Caki2 (cell line): ENCODE measurements at places on chromosomes 11 and 22. TPM values are rescaled to one million over a fixed set of nuclear protein-coding genes. Genes with fewer than 3 reads are reported as not detected.

GRAMD1B gene
- 4.2 and 7.6 TPM in 2 replicates for total RNA-seq

DNA sequence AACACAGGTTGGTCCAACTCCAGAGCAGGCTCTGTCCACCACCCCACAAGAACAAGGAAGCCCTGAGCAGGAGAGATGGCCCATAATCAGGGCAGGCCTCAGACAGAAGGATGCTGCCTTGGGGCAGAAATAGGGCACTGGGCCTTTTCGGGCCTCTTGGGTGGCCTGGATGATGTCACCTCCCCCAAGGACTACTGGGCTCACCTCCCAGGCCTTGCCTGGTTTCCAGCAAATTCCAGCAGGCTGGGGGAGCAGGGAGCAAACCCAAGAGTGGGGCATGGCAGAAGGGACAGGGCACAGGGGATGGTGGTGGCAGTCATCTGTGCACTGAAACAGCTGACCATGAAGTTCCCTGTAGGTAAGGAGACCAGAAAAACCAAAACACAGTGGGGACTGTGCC is 5.3 kb upstream of the NAA40 start:
- DNase-seq: no peak

DNA sequence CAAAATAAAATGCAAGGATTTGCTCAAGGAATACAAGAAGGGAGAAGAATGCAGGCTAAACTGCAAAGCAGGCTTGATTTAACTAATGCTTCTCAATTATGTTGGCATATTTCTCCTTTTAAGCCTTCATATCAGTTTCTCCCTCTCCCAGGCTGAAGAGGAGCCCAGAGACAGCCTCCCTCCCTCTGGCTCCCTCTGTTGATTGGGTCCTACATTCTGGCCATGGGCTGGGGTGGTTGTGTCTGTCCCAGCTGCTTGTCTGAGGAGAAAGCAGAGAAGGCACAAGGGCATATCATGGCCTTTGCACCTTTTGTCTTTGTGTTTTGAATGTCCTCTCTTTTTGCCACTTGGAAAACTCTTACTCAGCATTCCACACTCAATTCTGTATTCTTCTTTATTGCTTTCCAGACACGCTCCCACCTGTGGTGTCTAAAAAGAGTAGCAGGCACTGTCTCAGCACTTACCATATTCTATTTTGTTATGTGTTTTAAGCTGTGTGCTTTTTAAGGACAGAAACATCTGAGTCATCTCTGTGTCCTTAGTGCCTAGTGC is 77.4 kb downstream of the INSC start:
- no peak for DNase-seq

TEAD1 gene
- total RNA-seq: 16.5 and 26.0 TPM in 2 replicates

DNA sequence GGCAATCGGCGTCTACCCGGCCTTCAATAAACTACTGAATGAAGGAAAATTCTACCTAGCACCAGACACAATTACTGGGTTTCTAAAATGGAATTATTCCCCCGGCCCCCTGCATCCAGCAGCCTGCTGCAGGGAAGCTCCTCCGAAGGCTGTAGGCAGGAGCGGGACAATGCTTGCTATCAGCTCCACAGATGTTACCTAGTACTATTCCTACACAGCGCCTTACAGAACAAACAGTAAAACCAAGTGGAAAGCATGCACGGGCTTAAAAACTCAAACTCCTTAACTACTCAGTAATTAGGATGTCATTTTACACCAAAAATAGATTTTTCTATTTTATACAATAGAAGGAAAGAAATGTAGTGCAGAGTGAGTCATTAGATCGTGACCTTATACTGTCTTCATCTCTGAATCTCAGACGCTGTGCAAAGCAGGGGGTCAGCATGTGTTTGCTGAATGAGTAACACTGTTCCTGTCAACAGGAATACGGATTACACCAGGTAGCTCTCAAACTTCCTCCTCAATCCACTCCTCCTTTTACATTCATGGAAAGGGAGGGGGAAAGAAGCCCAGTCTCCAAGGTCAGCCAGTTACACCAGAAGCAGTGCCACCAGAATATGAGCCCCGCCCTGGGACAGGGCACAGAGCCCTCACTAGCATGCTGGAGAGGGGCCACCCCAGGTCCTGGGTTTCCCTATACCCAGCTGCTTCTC is 74.9 kb downstream of the PACSIN2 start:
- peak; percentile 82 for DNase-seq

DNA sequence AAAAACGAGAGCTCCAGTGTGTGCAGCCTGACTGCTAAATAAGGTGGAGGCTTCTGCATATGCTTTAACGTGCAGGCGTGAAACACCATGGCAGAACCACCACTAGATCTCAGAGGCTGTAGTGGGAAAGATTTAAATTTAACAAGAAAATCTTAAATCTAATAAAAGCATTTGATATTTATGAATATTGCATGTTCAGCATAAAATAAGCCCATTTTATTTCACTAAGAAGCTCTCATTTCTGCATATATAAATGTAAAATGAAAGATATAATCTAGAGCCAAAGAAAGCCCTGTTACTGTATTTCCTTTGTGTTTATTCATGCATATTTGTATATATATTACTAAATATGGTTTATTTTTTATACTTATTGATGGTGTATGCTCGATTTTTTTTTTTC is 188.3 kb downstream of the DDX10 start:
- DNase-seq: no peak

CASTOR1 gene
- total RNA-seq: 14.0 and 16.0 TPM in 2 replicates

PATE4 gene
- total RNA-seq: not detected in 2 replicates

PACSIN2 gene
- total RNA-seq: 145 and 175 TPM in 2 replicates

OR52H1 gene
- not detected in 2 replicates for total RNA-seq

- DNase-seq: peak; percentile 17
These were observed 19.4 kb upstream of the PHOX2A start for GRCh38 chr11:72263361-72263760.

- no peak for DNase-seq
These were observed 279.6 kb upstream of the PITPNB start for GRCh38 chr22:28198692-28199091.

GRCh38 chr22:40616578-40616977 is 19.9 kb downstream of the MRTFA start:
- no peak for DNase-seq

- no peak for DNase-seq
These were observed 262.8 kb upstream of the PLET1 start for GRCh38 chr11:112523477-112523876.

GRCh38 chr11:94315664-94316063 is 11.3 kb downstream of the IZUMO1R start:
- no peak for DNase-seq

GRCh38 chr22:43854786-43855271 is 7.5 kb downstream of the SULT4A1 start:
- DNase-seq: no peak

DNA sequence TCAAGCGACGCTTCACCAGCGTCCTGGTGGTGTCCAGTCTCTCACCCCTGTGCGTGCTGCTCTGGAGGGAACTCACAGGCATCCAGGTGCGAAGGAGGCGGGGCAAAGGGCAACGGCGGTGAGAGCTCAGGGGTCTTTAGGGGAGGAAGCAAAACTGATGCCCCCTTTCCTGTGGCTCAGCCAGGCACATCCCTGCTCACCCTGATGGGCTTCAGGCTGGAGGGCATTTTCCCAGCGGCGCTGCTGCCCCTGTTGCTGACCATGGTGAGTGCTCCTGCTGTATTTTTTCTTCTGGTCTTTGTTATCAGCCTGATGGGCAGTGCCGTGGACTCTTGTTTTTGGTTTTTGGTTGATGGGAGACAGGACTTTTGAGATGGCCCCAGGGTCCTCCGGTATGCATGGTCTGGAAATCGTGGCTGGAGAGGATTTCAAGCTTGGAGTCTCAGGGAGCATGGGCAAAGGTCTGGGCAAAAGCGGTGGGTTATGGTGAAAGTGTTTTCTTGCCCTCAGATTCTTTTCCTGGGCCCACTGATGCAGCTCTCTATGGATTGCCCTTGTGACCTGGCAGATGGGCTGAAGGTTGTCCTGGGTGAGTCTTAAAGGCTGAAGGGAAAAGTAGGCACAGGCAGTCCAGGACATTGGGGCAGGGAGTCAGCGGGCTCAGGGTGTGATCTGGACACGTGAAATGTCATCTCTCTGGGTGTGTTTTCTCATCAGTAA is 695 bp downstream of the RCE1 start:
- no peak for DNase-seq

GRCh38 chr11:100061006-100061405 is 626.1 kb upstream of the ARHGAP42 start:
- DNase-seq: no peak

DNA sequence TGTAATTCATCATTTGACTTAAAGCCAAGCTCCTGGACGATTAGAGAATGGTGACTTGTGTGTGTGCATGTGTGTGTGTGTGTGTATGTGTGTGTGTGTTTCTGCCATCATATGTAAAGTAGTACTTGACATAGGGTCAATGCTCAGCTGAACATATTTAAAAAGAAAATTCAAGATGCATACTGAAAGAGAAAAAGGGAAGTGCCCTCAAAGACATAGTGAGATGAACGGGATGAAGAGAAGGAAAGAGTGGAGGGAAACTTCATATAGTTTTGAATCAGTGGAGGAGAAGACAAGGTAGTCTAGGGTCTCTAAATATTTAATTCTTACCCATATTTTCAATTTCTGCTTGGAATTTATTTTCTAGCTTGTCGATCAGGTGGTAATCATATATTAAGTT is 4.0 kb downstream of the TCN1 start:
- DNase-seq: no peak

DNA sequence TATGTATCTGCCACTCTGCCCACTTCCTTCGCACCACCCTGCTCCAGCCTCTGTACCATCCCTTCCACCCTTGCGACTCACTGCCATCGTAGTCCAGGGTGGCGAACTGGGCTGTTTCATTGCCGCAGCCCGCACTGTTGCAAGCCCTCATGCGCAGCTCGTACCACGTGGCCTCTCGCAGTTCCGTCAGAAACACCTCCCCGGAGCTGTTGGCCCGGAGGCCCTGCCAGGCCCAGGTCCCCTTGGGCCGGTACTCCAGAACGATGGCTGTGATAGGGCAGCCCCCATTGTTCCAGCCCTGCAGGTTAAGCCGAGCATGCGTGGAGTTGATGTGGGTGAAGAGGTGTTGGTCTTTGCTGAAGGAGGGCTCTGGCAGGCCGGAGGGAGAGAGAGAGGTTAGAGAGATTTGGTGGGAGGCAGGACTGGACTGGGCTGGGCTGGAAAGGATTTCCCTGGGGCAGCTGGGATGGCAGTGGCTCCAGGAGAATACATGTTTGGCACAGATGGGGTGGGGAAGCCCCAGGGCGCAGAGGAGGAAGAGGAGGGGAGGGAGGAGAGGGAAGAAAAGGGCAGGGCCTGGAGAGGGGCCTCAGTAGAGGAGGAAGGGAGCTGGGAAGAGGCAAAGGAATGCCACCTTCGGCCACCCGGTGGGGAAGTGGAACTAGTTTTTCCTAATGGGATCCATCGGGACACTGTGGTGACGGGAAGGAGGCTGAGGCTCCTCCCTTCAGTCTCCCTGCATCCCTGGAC is 109.6 kb downstream of the CEP164 start:
- no peak for DNase-seq

DNA sequence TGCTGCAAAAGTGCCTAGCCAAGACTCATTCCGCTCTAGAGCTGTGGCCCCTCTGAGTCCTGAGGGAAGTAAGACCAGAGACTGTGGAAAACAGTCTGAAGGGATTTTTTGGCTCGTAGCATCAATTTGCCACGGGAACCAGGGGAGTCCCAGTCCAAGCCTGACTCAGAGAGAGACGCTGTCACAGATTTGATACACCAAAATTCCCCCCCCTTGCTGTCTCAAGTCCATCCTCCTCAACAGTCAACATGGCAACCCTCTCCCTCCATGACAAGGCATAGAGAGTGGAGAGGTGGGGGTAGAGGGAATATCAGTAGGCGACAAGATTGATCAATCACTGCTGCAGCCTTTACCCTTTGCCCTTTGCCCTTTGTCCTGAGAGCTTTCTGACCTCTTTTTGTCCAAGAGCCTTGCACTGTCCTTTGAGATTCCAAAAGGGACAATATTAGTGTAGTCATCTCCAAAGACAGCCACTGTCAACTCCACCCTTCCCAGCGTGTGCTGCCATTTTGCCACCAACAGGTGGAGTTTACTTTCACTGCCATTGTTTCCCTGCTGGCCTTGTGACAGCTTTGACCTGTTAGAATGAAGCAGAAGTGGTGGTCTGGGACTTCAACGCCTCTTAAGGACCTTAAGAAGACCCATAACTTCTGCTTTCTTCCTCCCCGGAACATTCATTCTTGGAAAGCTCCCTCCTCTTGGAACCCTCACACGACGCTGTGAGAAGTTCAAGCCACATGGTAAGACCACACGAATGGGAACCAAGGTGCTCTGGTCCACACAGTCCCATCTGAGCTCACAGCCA is 7.3 kb downstream of the SLC15A3 start:
- DNase-seq: no peak
